ENCODE measurements at places on chromosomes 13 and 19.

DNA sequence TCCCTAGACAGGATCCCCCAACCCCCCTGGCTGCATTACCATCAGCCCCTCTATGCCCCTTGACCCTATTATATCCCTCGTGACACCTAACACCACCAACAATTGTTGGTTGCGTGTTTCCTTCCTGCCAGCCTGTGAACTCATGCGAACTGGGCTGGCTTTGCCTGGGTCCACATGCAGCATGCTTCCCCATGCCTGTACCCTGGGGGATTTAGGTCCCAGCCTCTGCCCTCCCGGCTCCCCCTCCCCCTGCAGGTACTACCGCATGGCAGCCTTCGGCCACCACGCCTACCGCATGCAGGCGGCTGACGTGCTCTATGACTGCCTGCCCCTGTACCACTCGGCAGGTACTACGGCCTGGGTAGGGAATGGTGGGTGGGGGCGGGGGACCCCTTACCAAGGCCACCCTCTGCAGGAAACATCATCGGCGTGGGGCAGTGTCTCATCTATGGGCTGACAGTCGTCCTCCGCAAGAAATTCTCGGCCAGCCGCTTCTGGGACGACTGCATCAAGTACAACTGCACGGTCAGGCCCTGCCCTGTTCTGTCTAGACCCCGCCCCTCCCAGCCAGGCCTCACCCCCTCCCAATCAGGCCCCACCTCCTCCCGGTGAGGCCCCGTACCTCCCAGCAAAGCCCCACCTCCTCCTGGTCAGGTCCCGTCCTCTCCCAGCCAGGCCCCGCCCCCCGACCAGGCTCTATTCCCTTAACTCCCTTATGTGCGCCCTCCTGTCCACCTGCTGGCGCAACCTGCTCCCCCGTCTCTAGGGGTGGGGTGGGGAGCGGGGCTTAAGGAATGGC is 18.5 kb downstream of the SLC27A1 start:
- no peak for DNase-seq

DNA sequence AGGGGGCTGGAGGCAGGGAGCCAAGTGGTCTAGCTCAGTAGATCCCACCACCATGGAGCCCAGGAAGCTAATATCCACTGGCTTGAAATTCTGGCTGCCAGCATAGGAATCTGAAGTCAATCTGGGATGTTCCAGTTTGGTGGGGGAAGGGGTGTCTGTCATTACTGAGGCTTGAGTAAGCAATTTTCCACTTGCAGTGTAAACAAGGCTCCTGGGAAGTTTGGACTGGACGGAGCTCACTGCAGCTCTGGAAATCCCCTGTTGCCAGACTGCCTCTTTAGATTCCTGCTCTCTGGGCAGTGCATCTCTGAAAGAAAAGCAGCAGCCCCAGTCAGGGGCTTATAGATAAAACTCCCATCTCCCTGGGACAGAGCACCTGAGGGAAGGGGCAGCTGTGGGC is 349.2 kb upstream of the KLHL1 start:
- DNase-seq: no peak

GRCh38 chr19:10521461-10522171 is 4.4 kb upstream of the S1PR5 start:
- DNase-seq: no peak

DNA sequence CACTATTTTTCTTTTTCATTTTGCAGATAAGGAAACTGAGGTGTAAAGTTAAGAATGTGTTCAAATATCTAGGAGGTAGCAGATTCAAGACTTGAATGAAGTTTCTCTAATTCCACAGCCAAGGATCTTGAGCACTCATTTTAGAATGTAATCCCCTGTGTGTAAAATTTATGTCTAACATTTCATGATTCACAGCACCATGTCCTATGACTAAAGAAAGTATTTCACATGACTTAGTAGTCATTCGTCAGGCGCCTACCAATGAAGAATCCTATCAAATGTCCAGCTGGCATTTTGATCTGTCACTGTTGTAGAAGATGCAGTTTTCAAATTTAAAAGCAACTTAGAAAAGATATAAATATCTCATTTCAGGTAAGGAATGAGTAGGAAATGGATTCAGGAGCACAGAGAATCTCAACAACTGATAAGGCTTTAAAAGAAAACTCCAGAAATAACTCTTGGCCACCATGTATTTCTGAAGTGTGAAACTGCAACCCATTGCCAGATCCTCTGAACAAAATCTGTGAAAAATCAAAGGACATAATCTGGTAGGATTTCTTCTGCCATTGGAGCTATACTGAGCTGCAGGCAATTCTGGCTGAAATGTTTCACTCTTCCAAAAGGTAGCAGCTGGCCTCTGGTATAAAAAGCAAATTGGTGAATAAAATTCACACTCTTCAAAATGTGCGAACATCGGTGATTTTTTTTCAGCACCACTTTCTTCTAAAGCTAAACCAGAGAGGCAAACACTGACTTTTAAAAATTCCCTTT is 92.2 kb downstream of the DCLK1 start:
- DNase-seq: no peak

DNA sequence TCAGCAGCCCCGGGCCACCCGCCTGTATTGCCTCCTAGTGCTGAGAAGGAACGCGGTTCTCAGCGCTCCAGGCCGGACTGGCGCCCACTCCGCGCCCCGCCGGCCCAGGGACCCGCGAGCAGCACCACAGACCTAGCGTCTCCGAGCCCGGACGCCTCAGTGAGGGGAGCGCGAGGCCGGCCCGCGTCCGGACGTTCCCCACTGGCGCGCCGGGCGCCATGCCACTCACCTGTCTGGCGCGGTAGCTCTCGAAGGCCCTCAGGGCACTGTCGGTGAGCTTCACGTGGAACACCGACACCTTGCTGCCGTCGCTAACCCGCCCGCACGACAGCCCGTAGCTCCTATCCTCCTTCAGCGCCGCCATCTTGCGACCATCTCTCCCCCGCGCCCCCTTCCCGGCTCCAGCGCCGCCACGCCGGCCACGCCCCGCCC is at the start of gene ELL:
TSS of gene ELL (minus strand) at position 379 of the 432 bp plus-strand sequence. CDS start at position 364, 15 bp downstream.
- no peak for DNase-seq

DNA sequence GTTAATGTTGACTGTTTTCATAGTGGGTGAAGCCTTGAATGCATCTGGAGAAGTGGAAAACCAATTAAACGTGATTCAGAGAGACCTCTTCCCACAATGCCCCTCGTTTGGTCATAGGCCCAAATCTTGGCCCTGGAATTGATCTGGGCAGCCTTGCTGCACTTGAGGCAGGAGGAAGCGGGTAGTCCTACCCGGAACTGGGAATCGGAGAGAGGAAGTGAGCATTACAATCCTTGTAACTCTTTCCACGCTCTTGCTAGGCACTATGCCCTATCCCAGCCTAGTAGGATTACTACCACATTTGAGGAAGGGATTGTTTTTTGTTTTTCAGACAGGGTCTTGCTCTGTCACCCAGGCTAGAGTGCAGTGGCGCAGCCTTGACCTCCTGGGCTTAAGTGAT is 3.6 kb downstream of the KCNK6 start:
- no peak for DNase-seq

GRCh38 chr13:65913173-65913572 is 1317.0 kb downstream of the PCDH9 start:
- DNase-seq: no peak

GRCh38 chr19:30148039-30148790 is 206.2 kb downstream of the URI1 start:
- DNase-seq: no peak
